ENCODE measurements at places on chromosomes 2 and 18.
A peak's percentile ranks its signal among the peaks of the same experiment; 100 is the strongest.

DNA sequence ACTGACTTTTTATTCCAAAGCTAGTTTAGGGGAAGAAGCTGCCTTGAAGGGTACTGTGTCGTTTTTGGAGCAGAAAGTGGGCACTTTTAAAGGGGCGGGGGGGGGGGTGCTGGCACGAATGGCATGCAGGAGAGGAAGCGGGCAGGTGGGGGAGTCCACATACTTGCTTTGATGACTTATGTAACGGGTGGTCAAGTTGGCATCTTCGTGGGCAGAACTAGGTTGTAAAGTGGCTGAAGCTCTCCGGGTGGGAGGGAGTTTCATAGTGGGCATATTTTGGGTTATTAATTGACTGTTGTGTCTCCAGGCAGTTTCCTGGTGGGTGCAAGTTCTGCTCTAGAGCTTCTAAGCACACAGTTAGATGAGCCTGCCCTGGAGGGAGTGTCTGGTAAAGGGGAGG, 19.9 kb downstream of the PCARE start:
- no peak for DNase-seq

GRCh38 chr2:207778298-207778882, 8.7 kb upstream of the FZD5 start:
- DNase-seq: no peak

DNA sequence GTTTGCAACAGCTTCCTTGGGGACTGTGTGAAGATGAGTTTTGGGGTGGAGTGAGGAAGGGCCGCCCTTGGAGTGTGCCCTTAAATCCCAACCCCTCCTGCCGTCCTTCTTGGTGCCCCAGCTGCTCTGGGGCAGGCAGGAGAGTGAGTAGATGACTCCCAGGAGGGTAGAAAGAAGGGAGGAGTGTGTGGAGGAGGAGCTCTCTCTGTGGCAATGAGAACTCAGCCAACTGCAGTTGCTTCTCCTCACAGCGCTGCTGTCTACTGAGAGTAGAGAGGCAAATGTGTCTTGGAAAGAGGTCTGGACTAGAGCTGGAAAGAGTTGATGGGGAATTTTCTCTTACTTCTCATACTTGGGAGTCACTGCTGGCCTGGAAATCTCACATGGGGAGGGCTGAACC, 21.8 kb upstream of the SIX2 start:
- no peak for DNase-seq

DNA sequence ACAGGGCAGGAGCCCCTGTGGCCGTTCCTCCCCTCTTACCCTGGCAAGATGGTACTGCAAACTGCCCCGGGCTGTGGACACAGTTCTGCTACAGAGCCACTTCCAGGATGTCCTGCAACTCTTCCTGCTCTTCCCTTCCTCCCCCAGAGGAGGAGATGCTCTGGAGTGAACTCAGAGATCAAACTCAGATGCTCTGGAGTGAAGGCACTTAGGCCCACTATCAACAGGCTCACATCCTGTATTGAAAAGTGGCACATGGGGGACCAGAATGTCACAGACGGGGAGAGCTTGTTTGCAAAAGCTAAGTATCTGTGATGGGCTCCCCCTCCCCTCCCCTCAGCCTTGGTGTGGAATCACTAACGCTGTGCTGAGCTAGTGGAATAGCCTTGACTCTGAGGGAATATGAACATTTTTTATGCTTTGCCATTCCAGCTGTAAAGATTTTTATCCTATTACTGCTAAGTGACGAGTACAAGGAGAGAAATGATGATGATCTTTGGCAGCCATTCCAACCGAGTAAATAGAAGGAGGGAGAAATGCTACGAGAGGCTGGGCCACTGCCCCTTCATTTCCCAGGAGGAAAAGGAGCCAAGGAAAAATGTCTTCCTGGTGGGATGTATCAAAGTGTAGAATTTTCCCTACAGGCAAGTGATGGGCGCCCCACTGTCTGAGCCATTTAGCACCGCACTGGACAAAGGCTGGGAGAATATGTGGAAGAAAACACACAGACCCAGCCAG, 152.6 kb downstream of the GALNT14 start:
- no peak for DNase-seq

DNA sequence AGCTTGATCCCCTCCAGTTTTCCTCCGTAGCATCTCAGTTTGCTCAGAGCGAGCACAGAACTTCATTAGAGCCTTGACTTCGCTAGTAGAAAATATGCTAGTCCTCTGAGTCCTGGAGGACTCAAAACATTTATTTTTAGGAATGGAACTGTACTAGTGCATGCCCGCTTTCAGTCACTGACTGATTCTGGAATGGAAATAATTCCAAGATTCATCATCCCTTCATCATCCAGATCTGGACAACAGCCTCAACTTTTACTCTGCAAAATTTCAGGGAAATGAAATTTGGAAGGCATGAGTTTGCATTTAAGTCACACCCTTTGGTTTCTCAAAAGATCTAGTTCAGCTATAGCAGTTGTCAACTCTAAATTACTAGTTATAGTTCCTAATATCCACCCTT, 304.6 kb downstream of the XIRP2 start:
- DNase-seq: no peak

- no peak for DNase-seq
Measured at GRCh38 chr2:238573065-238573778, 146.5 kb downstream of the ASB1 start.

GRCh38 chr2:194714541-194714940, 942.5 kb upstream of the SLC39A10 start:
- DNase-seq: no peak

- DNase-seq: peak; percentile 40
Measured at GRCh38 chr2:132641819-132642218, 28.2 kb downstream of the LYPD1 start.

- DNase-seq: no peak
Measured at GRCh38 chr2:5254791-5255332, 437.3 kb upstream of the SOX11 start.

GRCh38 chr2:233395687-233396086, 41.4 kb downstream of the DGKD start:
- DNase-seq: no peak

- no peak for DNase-seq
Measured at GRCh38 chr2:34731292-34731691, 1132.2 kb upstream of the FAM98A start.

DNA sequence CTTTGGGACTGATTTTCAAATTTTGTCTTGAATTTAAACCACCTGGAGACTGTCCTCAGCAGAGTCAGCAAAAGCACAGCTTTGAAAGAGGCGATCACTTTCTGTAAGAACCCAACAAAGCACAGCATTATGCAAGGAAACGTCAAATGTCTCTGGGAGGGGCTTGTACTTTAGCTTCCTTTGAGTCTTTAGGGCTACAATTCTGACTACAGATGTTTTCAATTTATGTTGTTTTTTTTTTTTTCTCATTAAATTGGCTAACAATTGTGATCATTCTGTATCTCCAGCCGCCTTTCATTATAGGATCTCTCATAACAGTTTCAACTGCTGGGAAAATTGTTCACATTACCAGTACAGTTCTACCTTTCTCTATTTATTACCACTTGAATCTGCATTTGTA, 48.3 kb downstream of the COL3A1 start:
- no peak for DNase-seq

DNA sequence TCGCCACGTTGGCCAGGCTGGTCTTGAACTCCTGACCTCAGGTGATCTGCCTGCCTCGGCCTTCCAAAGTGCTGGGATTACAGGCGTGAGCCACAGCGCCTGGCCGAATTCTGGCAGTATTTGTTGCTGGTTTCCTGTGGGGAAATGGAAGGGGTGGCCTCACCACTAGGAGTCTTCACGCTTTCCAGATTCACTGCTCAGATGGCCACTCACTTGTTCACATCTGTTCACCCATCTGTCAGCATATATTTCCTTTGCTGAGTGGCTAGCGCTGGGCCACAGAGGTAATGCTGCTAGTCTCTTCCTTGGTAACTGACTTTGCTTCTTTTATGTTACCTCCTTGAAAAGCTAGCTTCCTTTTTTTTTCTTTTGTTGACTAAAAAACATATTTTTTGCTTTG, 27.2 kb downstream of the TMEM177 start:
- DNase-seq: peak; percentile 53

- DNase-seq: no peak
Measured at GRCh38 chr2:145028101-145028920, 508.4 kb upstream of the ZEB2 start.

DNA sequence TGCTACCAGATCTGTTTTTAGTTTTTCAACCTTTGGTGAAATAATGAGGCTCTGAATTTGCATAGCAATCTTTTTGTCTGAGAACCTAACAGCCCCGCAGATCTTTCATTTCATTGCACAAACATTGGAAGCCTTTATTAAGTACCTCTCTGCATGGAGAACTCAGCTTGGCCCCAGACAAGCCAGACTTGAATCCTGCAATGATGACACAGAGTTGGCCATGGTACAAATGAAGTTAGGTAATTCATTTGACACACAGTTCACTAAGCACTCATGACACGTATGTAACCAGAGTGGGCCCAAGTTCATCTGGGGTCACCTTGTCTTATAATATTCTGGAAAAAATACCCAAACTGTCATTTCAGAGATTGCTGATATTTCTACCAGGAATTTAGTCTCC, 439.1 kb upstream of the ID2 start:
- no peak for DNase-seq

GRCh38 chr2:83113953-83114352, 1345.1 kb downstream of the SUCLG1 start:
- no peak for DNase-seq

GRCh38 chr2:100303744-100304143, 18.6 kb downstream of the LONRF2 start:
- DNase-seq: no peak

DNA sequence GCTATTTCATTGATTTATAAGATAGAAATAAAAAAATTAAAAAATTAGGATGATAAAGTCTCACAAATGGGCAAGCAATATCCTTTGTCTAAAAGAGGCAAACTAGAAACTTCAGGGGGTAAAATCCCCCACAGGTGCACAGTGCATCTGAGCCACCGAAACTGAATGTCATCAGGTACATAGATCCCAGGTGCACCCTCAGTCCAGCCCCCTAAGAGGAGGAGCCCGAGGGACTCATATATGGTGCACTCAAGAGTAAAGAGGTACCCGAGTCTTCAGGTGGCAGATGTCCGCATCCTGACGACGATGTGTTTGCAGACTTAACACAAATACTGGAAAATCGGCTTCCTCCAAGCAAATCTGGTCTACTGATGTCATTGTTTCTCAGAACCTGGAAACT, 11.3 kb downstream of the QPCT start:
- no peak for DNase-seq

- no peak for DNase-seq
Measured at GRCh38 chr2:153487448-153487847, 8.9 kb upstream of the RPRM start.

- DNase-seq: no peak
Measured at GRCh38 chr2:109176928-109177327, 47.9 kb downstream of the SH3RF3 start.

DNA sequence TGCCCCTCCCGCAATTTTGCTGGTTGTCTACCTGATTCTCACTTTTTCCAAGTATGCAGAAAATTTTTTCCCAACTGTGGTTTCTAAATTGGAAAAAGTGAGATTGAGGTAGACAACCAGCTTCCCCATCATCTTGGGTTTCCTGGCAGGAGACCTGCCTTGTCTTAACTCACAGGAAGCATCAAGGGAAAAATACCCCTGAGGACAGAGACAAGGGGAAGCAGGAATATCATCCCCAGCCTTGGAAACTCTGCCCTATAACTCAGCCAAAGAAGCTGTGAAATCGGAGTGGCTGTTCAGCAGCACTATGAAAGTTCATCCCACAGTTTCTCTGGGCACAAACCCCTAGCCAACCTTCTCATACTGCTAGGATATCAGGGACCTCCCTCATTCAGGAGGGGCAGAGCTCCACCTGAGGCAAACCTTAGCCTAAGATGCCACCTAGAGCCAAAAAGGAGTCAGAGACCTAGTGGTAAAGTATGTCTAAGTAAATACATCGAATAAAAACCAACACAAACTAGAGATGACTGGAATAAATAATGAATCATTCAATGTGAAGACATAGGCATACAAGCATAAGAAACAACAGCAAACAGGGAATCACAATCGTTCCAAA, 68.2 kb downstream of the ZSWIM2 start:
- DNase-seq: peak; percentile 28

DNA sequence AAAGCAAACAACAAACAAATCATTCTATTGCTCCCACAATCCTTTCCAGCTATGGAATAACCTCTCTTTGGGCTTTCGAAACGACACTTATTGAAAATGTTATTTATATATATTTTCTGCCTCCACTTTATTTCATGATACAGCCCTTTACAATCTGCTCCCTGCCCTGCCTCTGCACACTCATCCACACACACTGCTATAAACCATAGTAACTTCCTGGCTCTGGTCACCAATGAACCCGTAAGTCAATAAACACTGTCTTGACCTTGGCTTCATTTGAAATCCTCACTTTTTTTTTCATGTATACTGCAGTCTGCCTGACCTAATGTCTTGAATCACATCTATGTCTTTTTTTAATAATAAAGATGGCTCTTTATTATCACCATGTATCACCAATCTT, 161.5 kb downstream of the SLC39A10 start:
- no peak for DNase-seq

GRCh38 chr2:158774681-158775080, 20.4 kb upstream of the DAPL1 start:
- no peak for DNase-seq

DNA sequence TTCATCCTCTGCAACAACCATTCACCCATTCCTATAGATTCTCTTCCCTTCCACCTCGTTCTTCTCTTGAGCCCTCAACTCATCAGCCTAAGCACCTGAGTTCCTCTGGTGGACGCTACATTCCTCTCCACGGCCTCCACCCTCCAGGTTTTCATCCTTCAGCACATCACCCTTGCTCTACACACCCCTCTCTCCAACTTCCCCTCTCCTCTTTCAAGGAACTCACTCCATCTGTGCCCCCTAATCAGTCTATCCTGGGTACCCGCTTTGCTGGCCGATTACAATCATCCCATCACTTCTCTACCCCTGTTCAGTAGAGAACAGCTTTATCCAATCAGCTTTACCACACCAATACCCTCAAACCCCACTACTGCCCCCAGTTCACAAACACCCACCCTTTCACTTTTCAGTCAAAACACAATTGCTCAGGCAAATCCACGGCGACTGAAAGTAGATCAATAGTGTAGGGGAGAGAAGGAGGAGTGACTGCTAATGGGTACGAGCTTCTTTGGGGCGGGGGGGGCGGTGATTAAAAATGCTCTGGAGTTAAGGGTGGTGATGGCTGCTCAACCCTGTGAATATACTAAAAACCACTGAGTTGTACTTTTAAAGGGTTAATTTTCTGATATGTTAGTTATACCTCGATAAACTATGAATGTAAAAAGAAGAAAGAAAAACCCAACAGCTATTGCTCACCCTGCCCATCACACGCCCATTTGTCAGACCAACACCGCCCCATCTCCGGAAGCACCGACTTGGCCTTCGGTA, 857 bp downstream of the DYM start:
- DNase-seq: no peak

- DNase-seq: no peak
Measured at GRCh38 chr18:24497031-24497754, 36.8 kb downstream of the HRH4 start.

- no peak for DNase-seq
Measured at GRCh38 chr2:7530001-7530400, 612.8 kb downstream of the RNF144A start.

DNA sequence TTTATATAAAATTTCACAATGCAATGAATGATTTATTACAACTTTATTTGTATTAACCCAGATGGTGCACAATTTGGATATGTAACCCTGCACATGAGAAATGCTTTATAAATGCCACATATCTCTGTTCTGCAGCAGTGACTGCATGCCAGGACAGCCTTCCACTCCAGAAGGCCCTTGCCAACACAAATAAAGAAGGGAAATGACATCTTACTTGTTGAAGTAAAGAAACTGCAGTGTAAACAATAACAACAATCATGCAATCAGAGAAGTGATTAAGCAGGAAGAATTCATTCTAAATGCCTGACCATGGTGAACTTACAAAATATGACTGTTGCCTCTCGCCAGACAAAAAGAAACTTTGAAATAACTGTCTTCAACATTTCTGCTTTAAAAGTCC, 129.9 kb upstream of the CHST9 start:
- no peak for DNase-seq
